ENCODE measurements at places on chromosomes 1 and 21.

- no peak for DNase-seq
Observed at GRCh38 chr21:38771536-38771935, 34.2 kb upstream of the ETS2 start.

- DNase-seq: no peak
Observed at GRCh38 chr1:157584503-157584902, 13.4 kb downstream of the FCRL4 start.

DNA sequence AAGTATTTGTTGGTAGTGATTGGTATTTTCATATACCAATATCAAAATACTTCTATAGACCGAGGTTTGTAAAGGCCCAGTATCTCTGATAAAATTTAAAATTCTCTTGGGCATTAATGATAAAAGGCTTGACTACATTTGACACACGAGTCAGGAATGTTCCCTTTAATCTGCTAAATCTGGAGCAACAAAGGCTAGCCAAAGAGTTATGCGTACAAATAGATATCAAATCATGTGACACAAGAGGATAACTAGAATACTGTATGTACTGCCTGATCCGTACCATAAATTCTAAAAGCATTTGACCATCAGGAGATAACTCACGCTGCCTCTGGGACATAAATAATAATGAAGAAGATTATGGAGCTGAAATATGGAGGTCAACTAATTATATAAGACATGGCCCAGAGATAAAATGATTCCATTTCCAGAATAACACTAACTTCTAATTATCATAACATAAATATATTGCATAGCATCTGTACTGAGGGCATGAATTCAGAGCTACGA is 64.2 kb upstream of the SH3GLB1 start:
- no peak for DNase-seq

- DNase-seq: no peak
Observed at GRCh38 chr1:85178396-85178795, 22.4 kb downstream of the SYDE2 start.

GRCh38 chr21:42352441-42353095 is 1.8 kb upstream of the TFF2 start:
- no peak for DNase-seq

- no peak for DNase-seq
Observed at GRCh38 chr21:41948078-41948895, 5.5 kb downstream of the C2CD2 start.

- no peak for DNase-seq
Observed at GRCh38 chr1:202411422-202411821, 62.9 kb downstream of the PPP1R12B start.

DNA sequence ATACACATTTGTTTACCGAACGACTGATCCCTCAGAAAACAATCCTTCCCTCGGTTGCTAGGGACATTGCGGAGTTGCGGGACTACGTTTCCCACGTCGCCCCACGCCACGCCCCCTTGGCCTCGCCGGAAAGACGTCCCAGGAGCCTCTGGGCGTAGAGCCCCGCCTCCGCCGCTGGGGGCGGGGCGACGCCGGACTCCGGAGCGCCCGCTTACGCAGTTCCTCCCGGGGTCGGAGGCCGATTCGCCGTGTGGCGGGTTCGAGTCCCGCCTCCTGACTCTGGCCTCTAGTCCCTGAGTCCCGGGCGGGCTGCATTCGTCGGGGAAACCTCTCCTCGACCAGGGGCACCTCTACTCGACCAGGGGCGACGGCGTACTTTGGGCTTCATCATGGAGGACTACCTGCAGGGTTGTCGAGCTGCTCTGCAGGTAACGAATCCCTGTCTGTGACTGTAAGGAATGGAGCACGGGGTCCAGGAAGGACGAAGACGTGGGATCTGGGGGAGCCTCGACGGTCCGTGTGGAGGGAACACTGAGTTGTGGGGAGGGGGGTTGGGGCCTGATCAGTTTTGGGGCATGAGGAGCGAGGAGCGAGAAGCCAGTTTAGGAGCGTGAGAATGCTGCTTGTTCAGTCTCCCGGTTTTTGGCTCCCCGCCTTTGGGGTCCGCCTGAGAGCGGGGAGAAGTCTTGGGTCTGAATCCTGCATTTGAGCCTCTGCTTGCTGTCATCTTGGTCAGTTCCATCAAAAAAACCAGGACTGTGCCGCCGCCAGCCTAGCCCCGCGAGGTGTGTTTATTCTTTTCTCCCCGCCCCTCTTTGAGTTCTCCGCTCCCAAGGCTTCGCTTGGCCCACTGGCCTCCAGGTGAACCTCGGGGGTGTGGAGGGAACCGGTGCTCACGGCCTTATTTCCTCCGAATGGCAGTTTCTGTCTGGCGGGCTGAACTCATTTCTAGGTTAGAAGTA is at the start of gene PRUNE1:
Gene PRUNE1 (plus strand): TSS at position 206 of the 962 bp plus-strand sequence. CDS start 184 bp downstream, at position 390.
- peak; percentile 98 for DNase-seq

GRCh38 chr21:35982717-35983116 is 77.6 kb downstream of the SETD4 start:
- DNase-seq: no peak

- no peak for DNase-seq
Observed at GRCh38 chr1:221729771-221730330, 12.0 kb downstream of the DUSP10 start.

- DNase-seq: no peak
Observed at GRCh38 chr21:15293240-15293639, 228.4 kb upstream of the NRIP1 start.

DNA sequence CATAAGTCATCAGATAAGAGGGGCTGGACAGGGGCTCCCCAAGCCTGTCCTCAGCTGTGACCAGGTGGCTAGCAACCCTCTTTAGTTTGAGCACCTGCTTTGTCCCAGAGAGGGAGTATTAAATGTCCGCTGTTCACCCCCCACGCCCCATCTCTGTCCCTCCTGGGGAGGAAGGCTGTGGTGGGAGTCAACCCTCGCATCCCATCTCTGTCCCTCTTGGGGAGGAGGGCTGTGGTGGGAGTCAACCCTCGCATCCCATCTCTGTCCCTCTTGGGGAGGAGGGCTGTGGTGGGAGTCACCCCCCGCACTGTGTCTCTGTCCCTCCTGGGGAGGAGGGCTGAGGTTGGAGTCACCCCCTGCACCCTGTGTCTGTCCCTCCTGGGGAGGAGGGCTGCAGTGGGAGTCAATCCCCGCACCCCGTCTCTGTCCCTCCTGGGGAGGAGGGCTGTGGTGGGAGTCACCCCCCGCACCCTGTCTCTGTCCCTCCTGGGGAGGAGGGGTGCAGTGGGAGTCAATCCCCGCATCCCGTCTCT is 72.6 kb upstream of the ABCG1 start:
- no peak for DNase-seq

DNA sequence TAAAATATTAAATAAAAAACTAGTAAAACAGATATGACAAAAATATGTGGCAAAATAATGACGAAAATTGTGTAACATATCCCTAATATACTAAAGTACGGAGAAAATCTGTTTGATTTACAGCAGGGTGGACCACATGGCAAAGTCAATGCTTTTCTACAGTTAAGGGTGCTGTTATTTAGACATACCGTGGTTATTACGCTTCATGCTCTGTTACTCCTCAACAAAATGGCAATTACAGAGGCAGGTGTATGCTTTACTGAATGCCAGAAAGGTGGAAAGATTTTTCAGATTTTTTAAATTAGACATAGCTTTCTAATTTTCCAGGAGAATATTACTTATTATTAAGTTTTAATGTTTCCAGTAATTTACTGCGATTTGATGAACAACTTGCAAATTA is 343.9 kb upstream of the DPYD start:
- no peak for DNase-seq

DNA sequence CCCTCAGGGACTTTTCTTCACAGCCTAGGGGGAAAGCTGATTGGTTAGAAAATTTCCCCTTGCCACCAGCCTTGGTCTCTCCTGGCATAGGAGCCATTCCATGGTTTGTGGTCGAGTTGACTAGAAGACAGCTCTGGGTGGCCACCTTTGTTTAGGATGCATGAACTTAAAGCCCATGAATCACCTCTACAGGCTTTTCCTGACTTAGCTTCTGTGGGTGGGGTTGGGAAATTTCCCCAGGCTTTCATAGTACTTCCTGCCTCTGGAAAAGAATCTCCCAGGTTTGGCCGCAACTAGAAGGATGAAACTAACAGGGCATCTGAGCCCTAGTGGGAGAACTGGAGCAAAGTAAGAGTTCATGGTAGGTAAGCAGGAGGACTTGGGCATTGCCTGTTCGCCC is 72.6 kb downstream of the SNRPE start:
- no peak for DNase-seq

DNA sequence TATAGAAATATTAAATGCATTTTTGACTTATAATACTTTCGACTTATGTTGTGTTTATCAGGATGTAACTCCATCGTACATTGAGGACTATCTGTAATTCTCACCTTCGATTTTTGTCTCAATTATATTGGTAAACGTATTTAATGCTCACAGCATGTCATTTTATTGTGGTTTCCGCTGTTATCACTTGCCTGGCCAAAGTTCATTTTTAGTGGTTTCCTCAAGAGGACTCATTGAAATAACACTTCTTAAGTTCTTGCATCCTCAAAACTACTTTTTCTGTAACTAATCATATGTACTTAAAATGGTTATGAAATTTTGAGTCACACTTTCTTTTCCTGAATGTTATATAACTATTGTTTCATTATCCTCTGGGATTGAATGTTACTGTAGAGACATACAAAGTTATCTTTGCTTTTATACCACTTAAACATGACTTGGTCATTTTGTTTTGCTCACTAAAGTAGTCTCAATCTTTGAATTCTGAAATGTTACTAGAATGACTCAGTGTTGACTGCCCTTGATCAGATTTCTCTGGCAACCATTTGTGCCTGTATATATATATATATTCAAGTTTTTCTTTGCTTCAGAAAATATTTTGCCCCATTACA is 289.6 kb upstream of the PROX1 start:
- DNase-seq: no peak
